Epithelial cell of proximal tubule (primary cell): ENCODE measurements at places on chromosomes 7 and 10.
A peak's percentile ranks its signal among the peaks of the same experiment; 100 is the strongest.

DNA sequence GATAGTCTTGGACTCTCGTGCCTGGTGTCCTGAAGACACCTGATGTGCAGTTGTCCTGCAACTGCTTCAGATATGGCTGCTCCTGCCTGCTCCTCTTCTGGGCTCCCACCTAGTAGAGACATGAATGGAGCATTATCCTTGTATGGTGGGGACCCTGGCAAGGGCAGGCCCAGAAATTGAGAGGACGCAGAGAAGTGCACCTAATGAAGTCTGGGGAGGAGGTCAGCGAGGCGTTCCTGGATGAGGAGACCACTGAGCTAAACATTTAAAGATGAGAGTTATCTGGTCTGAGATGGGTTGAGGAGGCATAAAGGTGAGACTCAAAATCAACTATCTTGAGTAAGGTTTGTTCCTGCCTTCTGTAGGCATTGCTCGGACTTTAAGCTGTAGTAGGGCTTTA is 66.3 kb downstream of the WDFY4 start:
- no peak for DNase-seq

DNA sequence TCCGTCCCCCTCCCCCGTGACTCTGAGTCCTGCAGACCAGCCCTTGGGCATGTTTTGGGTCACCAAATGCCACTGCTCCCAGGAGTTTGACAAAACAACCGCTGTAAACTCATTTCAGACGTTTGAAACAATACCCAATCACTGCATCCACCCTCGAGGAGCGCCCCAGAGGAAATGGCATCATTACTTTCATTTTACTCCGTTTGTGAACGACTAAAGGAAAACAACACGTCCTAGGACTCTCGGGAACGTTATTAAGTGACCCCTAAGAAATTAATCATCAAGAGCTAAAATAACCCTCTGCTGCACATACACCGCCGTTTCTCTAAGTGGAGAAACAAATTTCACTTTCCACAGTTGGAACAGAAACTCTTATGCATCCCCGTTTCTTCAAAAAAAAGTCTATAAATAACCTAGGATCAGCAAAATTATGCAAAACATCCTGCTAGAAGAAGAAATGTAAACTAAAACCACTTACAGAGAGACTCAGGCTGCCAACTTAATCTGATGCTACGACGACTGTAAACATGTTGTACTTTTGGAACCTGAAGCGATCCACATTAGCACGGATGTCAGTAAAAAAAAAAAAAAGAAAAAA is 109.9 kb upstream of the EFCAB10 start:
- no peak for DNase-seq

DNA sequence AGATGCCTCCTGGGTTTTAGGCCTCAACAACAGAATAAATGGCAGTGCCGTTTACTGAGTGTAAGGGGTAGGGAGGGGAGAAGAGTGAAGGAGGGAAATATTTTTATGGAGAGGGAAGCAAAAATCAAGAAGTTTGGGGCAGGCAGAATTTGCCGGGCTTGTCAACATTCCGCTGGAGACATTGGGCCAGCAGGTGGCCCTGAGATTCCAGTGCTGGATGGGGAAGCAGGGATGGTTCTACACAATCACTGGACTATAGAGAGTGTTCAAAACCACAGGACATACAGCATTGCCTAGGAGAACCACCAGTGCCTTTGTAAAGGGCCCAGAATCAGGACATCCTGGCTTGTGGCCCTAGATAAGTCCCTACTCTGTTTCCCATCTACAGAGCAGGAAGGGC is 598.6 kb upstream of the MGMT start:
- no peak for DNase-seq

GRCh38 chr7:155380221-155380861 is 77.6 kb upstream of the EN2 start:
- no peak for DNase-seq

- DNase-seq = no peak
Measured at GRCh38 chr7:32318300-32319011, 171.7 kb downstream of the LSM5 start.

GRCh38 chr7:37831244-37831643 is 17.2 kb upstream of the NME8 start:
- no peak for DNase-seq

DNA sequence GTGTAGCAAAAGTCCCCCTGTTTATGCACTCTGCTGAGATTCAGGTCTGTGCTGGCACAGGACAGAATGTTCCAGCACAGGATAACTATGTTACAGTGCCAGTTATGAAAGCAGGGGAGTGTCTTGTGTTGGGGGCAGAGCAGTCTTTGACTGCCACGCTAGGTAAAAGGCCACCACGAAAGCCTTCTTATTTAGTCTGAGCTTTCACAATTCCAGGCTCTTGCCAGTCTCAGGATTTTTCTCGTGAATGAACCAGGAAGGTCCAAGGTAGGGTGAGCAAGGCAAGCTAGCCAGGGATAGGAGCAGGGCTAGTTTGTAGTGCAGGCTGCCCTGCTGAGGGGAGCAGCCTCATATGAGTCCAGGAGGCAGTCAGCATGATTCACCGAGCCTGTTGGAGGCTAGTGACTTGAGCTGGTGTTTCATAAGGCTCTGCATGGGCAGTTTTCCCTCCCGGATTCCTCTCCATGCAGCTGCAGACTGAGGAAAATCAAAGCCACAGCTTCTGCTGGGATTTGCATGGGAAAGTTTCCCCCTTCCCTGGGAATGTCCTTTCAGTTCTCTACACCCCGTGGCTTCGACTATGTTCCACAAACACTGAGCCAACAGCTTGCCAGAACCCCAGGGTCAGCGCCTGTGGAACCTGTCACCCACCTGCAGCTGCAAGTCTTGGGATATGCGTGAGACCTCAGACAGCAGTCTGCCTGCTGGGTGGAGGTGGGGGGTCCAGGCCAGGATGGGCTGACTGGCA is 112.3 kb downstream of the JCAD start:
- DNase-seq = peak; percentile 97

GRCh38 chr7:107659666-107660065 is 962 bp upstream of the SLC26A4 start:
- DNase-seq = peak; percentile 19

GRCh38 chr10:5532307-5532605 is 7.5 kb downstream of the CALML3 start:
- DNase-seq = no peak

DNA sequence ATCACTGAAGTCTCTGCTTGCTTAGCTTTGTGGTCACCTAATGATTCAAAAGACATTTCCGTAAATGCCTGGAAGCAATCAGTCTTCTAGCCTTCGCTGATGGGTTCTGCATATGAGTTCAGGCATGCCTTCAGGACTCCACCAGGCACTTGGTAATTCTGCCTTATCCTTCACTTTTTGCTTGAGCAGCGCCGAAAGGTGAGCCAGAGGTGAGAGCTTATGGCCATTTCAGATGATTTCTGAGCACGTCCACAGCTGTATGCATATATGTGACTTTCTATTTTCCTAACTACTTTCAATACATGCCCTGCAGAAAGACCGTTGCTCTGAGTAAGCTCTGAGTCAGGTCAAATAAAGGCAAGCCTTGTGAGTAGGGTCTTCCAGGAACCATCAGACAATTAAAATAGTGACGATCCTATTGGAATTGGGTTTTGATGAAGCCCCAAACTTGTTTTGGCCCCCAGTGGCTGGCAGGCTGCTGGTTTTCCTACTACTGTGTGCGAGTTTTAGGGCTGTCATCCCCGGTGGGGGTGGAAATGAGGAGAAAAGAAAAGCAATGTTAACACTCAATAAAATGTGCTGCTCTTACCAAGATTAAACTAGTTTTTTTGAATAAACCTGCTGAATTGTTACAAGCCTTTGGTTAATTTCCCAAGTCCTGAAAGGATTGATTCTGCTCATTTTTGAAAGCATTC is 154.4 kb upstream of the AKR1E2 start:
- DNase-seq = no peak

- peak; percentile 82 for DNase-seq
Measured at GRCh38 chr7:7719236-7719635, 829 bp upstream of the RPA3 start.

DNA sequence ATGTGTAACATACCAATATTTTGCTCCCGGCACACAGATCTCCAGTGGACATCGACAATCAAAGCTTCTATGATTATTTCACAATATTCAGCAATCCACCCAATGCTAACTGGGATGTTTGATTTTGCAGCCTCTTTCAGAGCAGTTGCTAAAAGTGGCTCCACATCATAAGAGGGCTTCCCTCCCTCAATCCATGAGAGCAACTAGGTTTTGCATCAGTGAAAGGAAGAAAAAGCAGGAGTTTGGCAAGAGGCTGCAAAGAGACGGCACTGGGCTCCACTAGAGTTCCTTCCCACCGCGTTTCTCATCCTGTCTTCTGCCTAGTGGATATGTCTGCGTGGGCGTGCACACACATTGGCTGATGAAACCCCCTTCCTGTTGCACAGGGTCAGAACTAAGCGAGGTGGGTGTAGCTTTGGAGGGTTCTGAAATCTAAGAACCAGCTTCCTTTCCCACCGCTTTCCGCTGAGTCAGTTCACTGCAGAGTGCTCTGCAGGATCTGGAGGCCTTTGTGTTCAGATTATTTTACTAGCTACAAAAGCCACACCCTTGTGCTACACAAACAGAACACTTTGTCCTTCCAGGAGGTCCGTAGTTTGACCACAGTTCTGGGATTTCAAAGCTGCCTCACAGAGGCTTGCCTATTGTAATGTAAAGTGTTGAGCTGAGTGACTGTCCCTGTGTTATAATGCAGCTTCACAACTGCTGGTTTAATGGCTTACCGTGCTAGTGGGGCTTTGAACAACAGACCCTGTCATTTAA is 28.1 kb downstream of the ARL4A start:
- DNase-seq = no peak

- DNase-seq = peak; percentile 46
Measured at GRCh38 chr7:21142081-21142480, 285.8 kb upstream of the SP4 start.

- DNase-seq = no peak
Measured at GRCh38 chr7:88027724-88028123, 93.7 kb downstream of the ADAM22 start.

- DNase-seq = no peak
Measured at GRCh38 chr10:59805014-59805413, 51.8 kb upstream of the MRLN start.

- DNase-seq = no peak
Measured at GRCh38 chr10:72026278-72027111, 61.9 kb downstream of the SPOCK2 start.

GRCh38 chr10:103111918-103112877 is 80.9 kb downstream of the NT5C2 start:
- DNase-seq = no peak

- DNase-seq = no peak
Measured at GRCh38 chr7:95479992-95480624, 5.6 kb upstream of the ASB4 start.

GRCh38 chr10:30047924-30048531 is 11.4 kb downstream of the JCAD start:
- DNase-seq = no peak

DNA sequence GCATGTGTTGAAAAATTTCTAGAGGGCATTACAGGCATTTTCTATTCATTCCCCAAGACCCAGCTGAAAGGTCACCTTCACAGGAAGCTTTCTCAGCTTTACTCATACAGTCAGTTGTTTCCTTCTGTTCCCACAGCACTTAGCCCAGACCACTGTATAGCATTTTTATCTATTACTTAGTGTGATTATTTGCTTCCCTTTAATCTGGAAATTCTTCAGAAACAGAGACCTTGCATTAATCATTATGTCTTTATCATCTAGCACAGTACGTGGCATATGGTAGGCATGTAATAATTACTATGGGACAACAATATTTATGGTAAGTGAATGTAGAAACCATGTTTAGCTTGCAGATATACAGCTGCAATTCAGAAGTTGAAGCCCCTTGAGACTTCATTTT is 38.2 kb upstream of the CDK6 start:
- DNase-seq = no peak

DNA sequence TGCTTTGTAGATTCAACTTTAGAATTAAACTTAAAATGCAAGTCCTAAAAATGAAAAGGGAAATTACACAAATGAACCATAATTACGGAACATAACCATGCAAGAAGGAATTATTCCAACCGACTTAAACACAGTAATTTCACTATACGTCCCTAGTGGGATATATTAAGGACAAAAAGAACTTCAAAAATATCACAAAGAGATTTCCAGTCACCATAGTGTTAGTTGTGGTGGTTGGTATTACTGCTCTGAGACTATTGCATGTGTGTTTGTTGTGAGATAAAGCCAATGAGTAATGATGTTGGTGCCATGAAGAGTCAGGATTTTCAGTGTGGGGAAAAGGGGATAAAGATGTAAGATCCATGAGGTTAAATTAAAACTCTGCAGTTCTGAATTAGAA is 49.6 kb downstream of the KCNH2 start:
- DNase-seq = no peak

- no peak for DNase-seq
Measured at GRCh38 chr7:34396437-34397064, 261.5 kb upstream of the NPSR1 start.

GRCh38 chr10:68284062-68285001 is 47.5 kb upstream of the HNRNPH3 start:
- no peak for DNase-seq

- no peak for DNase-seq
Measured at GRCh38 chr7:143518521-143518920, 40.8 kb downstream of the TAS2R41 start.

DNA sequence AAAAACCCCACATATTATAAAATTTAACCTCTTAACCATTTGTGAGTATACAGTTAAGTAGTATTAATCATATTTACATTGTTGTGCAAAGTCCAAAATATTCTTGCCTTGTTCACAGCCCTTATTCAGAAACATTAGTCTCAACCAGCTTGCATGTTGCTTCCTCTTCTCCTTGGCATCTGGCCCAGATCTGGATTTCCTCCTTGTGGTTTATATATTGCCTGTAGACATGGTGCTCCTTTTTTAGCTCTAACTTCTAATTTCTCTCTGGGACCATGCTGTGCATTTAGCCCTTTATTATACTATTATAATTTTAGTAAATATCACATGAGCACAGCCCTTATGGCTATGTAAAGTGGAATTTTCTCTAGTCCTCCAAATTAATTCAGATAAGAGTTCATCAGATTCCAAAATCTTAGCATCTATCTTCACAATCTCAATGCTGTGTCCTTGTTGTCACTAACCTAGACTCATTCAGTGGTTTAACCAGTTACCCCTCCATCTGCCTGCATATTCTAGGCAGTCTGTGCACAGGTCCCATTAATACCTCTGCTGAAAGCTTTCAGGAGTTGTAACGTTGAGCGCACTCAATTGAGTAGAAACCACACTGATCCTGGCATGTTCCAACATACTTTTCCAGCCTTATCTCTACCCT is 7.9 kb downstream of the CPED1 start:
- DNase-seq = no peak

DNA sequence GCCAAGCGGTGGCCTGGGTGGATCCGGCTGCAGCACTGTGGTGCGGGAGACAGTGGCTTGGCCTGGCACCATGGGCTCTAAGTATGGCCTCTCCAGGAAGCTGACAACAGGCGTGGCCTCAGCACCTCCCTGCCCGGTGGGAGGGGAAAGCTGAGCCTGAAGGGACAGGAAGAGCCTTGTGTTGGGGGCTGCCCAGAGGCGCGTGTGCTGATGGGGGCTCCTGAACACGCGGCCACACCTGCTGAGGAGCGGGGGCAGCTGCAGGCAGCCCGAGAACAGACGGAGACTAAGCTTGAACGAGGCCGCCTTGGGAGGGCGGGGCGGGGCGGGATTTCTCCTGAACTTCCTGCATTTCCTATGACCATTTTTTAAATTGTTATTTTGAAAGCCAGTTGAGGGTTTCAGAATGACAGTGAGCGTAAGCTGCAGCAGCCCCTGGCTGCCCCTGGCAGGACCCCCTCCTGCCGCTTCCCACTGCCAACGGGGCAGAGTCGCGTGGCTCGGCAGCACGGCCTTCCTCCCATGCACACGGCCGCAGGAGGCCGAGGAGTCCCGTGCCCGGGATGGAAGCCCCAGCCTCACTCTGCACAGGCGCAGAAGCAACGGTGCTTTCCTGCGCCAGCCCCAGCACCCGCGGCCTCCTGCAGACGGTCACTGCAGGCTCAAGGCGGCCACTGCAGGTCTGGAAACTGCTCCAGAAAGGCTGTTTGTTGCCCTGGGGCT is 43.2 kb downstream of the DPYSL4 start:
- DNase-seq = no peak
